ENCODE measurements at places on chromosomes 4 and X. TPM values are rescaled to one million over a fixed set of nuclear protein-coding genes. Genes with fewer than 3 reads are reported as not detected.
A peak's percentile ranks its signal among the peaks of the same experiment; 100 is the strongest.

SERTM2 gene
- total RNA-seq = not detected

TLR6 gene
- 4.0 TPM for total RNA-seq

MAMLD1 gene
- 5.2 TPM for total RNA-seq

F8A2 gene
- total RNA-seq = not detected

PASD1 gene
- total RNA-seq = not detected

RAB39B gene
- total RNA-seq = 0.48 TPM

PNMA6A gene
- 0.12 TPM for total RNA-seq

HSD17B13 gene
- total RNA-seq = 0.49 TPM

TMEM35A gene
- total RNA-seq = not detected

IGSF1 gene
- 0.84 TPM for total RNA-seq

FHDC1 gene
- total RNA-seq = 0.49 TPM

ADGRA3 gene
- 12.9 TPM for total RNA-seq

- peak; percentile 81 for DNase-seq
Measured at GRCh38 chrX:47500554-47500953, 17.5 kb upstream of the ZNF41 start.

DNA sequence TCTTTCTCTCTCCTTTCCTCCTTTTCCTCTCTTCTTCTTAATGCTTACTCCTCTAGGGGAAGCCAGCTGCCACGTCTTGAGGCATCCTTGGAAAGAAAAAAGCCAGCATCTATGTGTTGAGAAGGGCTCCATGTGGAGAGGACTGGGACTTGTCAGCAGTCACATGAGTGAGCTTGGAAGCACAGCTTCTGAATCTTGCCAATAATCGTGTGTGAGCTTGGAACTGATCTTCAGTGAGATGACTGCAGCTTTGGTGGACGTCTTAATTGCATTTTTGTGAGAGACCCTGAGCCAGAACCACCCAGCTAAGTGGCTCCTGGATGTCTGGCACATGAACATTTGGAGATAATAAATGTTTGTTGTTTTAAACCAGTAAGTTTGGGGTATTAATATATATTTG is 371.7 kb downstream of the SLITRK2 start:
- no peak for DNase-seq

GRCh38 chr4:185885075-185885474 is 73.1 kb upstream of the SORBS2 start:
- DNase-seq = no peak

DNA sequence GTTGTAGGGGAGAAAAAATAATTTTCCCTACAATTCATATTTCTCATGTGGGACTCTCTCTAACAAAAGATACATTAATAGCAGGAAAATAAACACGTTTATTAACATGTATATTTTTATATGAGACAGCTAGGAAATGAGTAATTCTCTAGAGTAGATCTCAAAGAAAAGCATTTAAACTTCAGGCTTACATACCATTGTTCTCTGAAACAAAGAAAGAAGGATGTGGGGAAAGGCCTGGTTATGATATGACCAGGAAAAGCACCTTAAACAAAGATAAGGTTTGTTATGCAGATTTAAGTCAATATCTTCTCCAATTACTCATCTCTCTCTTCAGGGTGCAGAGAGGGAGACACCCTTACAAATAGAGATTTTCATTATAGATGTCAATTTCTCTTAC is 131.3 kb downstream of the SLC7A11 start:
- no peak for DNase-seq

DNA sequence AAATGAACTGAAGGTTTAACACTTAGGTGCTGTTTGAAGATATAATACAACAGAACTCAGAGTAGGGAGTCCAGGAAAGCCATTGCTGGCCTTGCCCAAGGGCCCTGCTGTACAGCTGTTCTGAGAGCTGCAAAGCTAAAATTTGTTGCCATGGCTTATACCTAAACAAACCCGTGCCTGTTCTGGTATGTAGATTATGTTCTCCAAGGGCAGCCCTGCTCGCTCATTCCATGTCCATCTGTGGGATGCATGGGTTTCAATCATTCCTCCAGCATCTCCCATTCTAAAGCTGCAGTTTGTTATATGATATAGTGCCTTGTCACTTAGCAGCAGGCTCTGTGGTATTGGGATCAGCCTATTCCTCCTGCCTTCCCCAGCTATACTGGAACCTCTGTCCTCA is 80.8 kb upstream of the BMPR1B start:
- DNase-seq = peak; percentile 8

- DNase-seq = no peak
Measured at GRCh38 chrX:82125103-82125502, 923.2 kb downstream of the SH3BGRL start.

DNA sequence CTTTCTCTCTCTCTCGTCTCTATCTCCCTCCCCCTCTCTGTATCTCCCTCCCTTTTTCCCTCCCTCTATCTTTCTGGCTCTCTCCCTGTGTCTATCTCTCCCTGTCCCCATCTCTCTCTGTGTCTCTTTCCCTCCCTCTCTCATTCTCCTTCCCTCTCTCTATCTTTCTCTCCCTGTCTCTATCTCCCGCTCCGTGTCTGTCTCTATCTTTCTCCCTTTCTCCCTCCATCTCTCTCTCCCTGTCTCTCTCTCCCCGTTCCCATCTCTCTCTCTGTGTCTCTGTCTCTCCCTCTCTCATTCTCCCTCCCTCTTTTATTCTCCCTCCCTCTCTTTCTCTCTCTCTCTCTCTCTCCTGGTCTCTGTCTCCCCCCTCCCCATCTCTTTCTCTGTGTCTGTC is 22.9 kb downstream of the IL3RA start:
- DNase-seq = no peak

- DNase-seq = no peak
Measured at GRCh38 chrX:152070144-152070543, 68.2 kb downstream of the MAGEA10 start.

- DNase-seq = no peak
Measured at GRCh38 chr4:148203056-148203898, 238.9 kb downstream of the NR3C2 start.

DNA sequence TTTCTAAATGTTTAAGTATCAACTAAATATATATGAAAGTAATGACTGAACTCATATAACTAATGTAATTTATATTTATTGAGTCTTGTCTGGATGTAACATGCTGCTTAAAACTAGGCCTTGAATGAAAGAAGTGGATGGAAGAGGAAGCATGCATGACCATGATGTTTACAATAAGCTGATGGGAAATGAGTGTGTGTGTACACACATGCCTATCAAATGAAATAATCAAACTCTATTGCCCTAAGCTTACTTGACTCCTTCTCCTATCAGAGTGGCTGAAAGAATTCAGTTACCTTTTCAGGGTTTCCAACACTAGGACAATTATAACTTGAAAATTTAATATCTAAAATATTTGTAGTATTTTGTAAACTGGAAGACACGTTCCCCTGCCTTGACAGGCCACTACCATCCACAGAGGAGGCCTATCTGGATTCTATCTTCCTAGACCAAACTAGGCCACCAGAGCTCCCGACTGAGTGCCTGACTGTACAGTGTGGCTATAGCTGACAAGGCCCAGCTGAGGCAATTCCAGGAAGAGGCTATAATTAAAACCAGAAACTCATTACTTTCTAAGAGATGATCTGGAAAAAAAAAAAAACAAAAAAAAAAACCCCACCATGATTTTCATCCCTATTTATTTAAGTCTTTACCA is 7.6 kb downstream of the ARSJ start:
- DNase-seq = peak; percentile 56

GRCh38 chrX:97841544-97842179 is 958.0 kb downstream of the RPA4 start:
- DNase-seq = no peak

DNA sequence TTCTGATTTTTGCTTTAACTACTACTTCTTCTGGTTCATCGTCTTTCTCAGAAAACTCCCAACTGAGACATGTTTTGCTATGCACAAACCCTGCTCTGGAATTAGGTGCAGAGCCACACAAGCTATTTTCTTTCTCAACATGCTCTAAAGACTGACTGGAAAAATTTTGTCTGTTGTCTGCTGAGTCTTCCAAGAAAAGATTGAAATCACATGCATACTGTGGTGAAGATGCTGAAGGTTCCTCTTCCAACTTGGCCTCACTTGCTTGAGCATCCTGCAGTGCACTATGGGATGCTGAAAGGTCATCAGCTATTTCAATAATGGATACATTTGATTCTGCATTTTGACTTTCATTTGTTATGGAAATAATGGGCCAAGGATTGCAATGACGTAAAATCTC is 24.1 kb downstream of the PIN4 start:
- no peak for DNase-seq

GRCh38 chr4:120843849-120844527 is 78.5 kb downstream of the PRDM5 start:
- no peak for DNase-seq

GRCh38 chr4:71255976-71256375 is 82.8 kb upstream of the SLC4A4 start:
- DNase-seq = no peak

DNA sequence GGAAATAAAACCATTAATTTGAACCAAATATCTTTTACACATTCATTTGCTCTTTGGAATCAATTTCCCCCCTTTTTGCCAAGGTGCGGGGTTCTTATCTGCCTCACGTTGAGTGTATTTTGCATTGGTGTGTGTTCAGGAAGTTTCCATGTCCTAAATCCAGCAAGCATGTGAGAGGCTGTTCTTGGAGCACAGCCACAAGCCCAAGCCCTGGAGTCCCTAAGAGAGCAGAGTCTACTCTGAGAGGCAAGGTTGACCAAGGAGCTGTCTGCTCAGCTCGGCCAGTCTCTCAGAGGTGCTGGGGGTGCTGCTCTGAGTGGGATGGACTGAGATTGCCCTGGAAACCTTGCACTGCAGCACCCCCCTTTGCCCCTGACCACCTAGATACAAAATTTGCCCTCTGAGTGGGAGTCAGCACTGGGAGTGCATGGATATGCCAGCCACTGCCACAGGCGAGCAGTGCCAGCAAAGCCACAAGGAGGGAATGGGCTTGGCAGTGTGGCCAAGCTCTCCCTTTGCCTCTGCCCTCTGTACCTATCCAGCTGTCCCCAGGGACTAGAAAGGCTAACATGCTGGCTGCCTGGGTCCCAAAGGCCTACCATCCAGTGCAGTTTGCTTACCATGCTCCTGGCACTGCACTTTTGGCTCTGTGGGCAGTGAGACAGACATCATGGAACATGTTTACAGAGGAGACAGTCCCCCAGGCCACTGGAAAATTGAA is 20.5 kb upstream of the FAM193A start:
- DNase-seq = no peak

GRCh38 chr4:152364883-152365282 is 171.0 kb downstream of the FBXW7 start:
- no peak for DNase-seq

- no peak for DNase-seq
Measured at GRCh38 chr4:41644915-41645295, 103.6 kb downstream of the PHOX2B start.

DNA sequence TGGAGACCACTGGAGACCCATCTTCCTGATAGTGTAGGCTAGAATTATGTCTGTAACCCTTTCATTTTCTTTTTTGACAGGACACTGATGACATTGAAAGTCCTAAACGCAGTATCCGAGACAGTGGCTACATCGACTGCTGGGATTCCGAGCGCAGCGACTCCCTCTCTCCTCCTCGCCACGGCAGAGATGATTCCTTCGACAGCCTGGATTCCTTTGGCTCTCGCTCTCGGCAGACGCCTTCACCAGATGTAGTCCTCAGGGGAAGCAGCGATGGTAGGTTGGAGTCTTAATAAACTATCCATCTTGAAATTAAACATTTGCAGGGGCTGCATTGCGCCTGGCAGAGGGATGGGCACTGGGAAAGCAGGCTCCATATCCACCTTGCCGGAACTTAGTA is 75.4 kb downstream of the LIMCH1 start:
- DNase-seq = no peak

DNA sequence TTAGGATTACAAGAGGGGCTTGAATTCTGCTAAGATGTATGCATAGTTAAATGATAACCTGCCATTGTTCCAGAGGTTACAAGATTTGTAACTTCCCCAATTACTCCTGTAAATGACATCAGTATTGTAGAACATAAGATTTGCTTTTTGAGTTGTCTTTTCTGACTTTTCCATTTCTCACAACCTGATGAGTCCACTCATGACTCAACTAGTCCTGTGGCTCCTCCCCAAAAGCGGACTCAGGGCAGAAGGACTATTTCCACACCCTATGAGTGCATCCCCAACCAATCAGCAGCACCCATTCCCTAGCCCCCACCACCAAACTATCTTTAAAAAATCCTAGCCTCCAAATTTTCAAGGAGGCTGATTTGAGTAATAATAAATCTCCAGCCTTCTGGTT is 54.7 kb downstream of the HOPX start:
- DNase-seq = no peak

- DNase-seq = no peak
Measured at GRCh38 chr4:141240259-141240658, 19.6 kb downstream of the ZNF330 start.

GRCh38 chr4:150389896-150390530 is 191.9 kb upstream of the MAB21L2 start:
- no peak for DNase-seq

DNA sequence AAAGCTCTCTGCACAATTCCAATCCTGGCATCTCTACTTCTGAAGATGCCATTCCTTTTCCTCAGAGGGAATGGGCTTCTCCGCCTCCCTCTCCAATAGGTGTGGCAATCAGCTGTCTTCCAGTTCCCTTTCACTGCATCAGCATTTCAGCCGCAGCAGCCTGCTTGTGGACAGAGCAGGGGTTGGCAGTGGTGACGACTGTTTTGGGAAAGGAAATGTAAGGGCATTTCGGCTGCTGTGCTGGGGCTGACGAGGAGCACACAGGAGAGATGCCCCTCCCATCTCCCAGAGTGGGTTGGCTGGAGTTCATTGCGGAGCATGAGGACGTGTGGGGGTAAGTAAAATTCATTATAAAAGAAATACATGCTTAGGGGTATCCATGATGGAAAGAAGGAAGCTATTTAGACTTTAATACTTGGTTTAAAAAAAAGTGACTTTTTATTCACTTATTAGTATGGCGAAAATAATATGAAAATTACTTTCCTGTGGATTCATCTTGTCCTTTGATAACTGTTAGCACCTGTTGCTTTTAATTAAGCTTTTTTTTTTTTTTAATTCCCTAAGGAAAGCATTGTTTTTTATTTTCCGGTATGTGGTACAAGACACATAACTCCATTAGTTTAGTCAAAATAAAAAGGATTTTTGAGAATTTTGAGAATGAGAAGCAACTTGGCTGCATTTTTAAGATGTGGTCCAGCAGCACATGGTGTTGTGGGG is at the start of gene LIMCH1:
LIMCH1 (plus strand) TSS at position 141 of the 717 bp plus-strand sequence. CDS start 67,839 bp downstream, outside the sequence.
- peak; percentile 37 for DNase-seq

GRCh38 chrX:150664290-150664689 is 28.9 kb upstream of the MTMR1 start:
- no peak for DNase-seq

DNA sequence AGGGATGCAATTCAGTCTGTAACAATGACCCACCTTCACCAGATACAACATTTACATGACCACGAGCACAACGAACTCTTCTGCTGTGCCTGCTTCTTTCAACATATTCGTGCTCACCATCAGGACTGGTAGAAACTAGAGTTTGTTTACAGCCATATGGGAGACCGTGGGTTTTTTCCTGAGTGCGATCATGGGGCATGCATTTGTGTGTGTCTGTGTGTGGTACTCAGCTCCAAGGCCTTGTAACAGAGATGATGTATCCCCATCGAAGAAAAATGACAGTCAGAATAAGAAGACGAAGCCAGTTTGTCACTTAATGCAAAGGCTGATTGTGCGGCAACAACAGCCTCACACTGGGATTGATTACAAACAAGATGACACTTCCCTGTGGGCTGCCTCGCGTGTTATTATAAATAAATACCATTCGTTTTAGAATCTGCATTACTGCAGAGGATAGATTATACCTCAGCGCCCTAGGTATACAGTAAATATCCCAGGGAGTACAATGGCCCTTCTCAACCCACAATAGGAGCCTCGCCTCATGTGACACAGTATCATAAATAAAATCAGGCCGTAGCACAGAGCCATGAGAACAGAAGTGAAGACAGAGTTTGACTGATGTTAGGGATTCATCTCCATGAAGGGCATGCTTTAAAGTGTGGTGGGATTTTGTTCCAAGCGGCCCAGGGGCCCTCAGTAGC is 97.3 kb upstream of the NOCT start:
- no peak for DNase-seq

Data from RPMI7951 (cell line).